ENCODE measurements at places on chromosomes 12 and 14. TPM values are rescaled to one million over a fixed set of nuclear protein-coding genes. Genes with fewer than 3 reads are reported as not detected.
A peak's percentile ranks its signal among the peaks of the same experiment; 100 is the strongest.

- DNase-seq = no peak
- no peaks in the 10 kb centered on the region for H3K27me3 ChIP-seq
- peaks cover 9% of the 10 kb centered on the region for H3K4me1 ChIP-seq
- no peak overlapping the region for H3K4me3 ChIP-seq
- no peak overlapping the region for H3K27ac ChIP-seq
Measured at GRCh38 chr12:39329876-39330275, 113.0 kb downstream of the KIF21A start.

- no peak overlapping the region for H3K4me3 ChIP-seq
- H3K27ac ChIP-seq = no peak overlapping the region
- H3K4me1 ChIP-seq = no peaks in the 10 kb centered on the region
- no peaks in the 10 kb centered on the region for H3K36me3 ChIP-seq
- H3K27me3 ChIP-seq = no peaks in the 10 kb centered on the region
- no peak for DNase-seq
Measured at GRCh38 chr12:102682366-102683289, 202.3 kb upstream of the IGF1 start.

DNA sequence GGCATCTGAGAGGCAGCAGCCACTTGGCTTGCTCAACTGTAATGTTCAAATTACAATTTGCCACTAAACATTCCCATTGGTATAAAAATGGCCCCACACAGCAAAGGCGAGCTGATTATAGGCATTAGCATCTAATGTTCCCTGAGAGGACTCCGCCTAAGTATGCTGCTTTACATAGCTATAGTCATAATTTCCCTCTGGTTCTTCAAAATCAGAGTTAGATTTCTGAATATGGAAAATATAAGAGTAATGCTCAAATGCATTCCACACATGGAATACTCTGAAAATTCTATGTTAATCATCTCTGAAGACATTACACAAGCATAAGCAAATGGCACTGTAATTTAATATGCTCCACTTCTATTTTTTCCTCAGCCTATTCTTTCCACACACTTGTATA lies 83.7 kb upstream of the BTG1 start:
- DNase-seq = no peak
- H3K27me3 ChIP-seq = no peaks in the 10 kb centered on the region
- H3K4me3 ChIP-seq = no peak overlapping the region
- no peak overlapping the region for H3K27ac ChIP-seq

DNA sequence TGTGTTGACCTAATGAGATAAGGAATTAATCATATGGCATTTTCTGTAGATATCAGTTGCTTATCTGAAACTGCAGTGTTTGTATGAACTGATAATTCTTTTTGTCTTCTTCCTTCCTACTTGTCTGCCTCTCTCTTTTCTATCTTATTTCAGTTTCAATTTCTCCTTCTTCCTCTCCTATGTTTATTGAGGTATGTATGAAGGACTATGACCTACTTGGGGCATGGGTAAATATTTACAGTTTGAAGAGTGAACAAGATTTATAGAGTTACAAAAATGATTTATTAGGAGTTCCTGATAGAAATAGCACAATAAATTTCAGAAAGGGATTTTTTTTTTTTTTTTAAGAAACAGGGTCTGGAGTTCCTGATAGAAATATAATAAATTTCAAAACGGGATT lies 88.7 kb upstream of the MUCL1 start:
- no peak overlapping the region for H3K4me3 ChIP-seq
- H3K36me3 ChIP-seq = no peaks in the 10 kb centered on the region
- no peak for DNase-seq
- H3K4me1 ChIP-seq = no peaks in the 10 kb centered on the region

DNA sequence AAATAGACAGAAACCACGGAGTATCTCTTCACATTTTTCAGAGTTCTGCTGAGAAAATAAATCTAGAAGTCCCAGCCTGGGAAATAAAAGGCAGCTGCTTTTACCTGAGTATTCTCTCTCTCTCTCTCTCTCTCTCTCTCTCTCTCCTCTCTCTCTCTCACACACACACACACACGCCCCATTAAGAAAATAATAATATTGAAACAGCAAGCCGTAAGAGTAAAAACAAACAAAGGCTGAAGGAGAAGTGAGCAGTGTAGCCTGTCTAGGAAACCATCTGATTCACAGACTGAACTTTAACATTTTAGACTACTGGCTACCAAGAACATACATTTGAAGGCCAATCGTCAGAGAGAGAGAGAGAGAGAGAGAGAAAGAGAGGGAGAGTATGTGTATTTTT lies 8.4 kb downstream of the PTHLH start:
- no peak for DNase-seq
- no peak overlapping the region for H3K4me3 ChIP-seq

- H3K36me3 ChIP-seq = no peaks in the 10 kb centered on the region
- no peak overlapping the region for H3K27ac ChIP-seq
- H3K4me3 ChIP-seq = no peak overlapping the region
- no peak for DNase-seq
Measured at GRCh38 chr14:59316151-59316830, 127.8 kb downstream of the DAAM1 start.

GRCh38 chr12:112807452-112807851 lies 15.9 kb downstream of the RPH3A start:
- H3K27me3 ChIP-seq = peaks cover 6% of the 10 kb centered on the region
- no peak overlapping the region for H3K27ac ChIP-seq
- H3K4me1 ChIP-seq = no peaks in the 10 kb centered on the region
- no peaks in the 10 kb centered on the region for H3K36me3 ChIP-seq

GRCh38 chr12:113424915-113425823 lies 3.0 kb downstream of the SDSL start:
- H3K36me3 ChIP-seq = no peaks in the 10 kb centered on the region
- H3K4me3 ChIP-seq = no peak overlapping the region
- H3K27ac ChIP-seq = no peak overlapping the region
- H3K27me3 ChIP-seq = peaks cover 4% of the 10 kb centered on the region

- no peak for DNase-seq
- no peaks in the 10 kb centered on the region for H3K4me1 ChIP-seq
- no peaks in the 10 kb centered on the region for H3K27me3 ChIP-seq
Measured at GRCh38 chr12:103986829-103987228, 21.2 kb downstream of the TDG start.

- H3K27me3 ChIP-seq = no peaks in the 10 kb centered on the region
- H3K36me3 ChIP-seq = no peaks in the 10 kb centered on the region
- no peak overlapping the region for H3K4me3 ChIP-seq
- no peak for DNase-seq
- no peak overlapping the region for H3K27ac ChIP-seq
- H3K4me1 ChIP-seq = no peaks in the 10 kb centered on the region
Measured at GRCh38 chr12:25829192-25829591, 129.3 kb upstream of the RASSF8 start.

- no peak overlapping the region for H3K4me3 ChIP-seq
- no peak overlapping the region for H3K27ac ChIP-seq
- no peaks in the 10 kb centered on the region for H3K36me3 ChIP-seq
- H3K4me1 ChIP-seq = no peaks in the 10 kb centered on the region
Measured at GRCh38 chr12:96701856-96702255, 205.2 kb upstream of the NEDD1 start.

- peaks cover 59% of the 10 kb centered on the region for H3K36me3 ChIP-seq
- DNase-seq = no peak
- no peaks in the 10 kb centered on the region for H3K27me3 ChIP-seq
Measured at GRCh38 chr14:102049258-102050025, 37.4 kb downstream of the HSP90AA1 start.

- no peak overlapping the region for H3K27ac ChIP-seq
- H3K36me3 ChIP-seq = no peaks in the 10 kb centered on the region
- H3K27me3 ChIP-seq = no peaks in the 10 kb centered on the region
Measured at GRCh38 chr12:92059960-92060359, 85.7 kb downstream of the BTG1 start.

GRCh38 chr14:101836135-101836534 lies 74.6 kb downstream of the PPP2R5C start:
- DNase-seq = no peak
- H3K4me3 ChIP-seq = no peak overlapping the region
- no peak overlapping the region for H3K27ac ChIP-seq
- no peaks in the 10 kb centered on the region for H3K27me3 ChIP-seq
- H3K36me3 ChIP-seq = peaks cover 72% of the 10 kb centered on the region

DNA sequence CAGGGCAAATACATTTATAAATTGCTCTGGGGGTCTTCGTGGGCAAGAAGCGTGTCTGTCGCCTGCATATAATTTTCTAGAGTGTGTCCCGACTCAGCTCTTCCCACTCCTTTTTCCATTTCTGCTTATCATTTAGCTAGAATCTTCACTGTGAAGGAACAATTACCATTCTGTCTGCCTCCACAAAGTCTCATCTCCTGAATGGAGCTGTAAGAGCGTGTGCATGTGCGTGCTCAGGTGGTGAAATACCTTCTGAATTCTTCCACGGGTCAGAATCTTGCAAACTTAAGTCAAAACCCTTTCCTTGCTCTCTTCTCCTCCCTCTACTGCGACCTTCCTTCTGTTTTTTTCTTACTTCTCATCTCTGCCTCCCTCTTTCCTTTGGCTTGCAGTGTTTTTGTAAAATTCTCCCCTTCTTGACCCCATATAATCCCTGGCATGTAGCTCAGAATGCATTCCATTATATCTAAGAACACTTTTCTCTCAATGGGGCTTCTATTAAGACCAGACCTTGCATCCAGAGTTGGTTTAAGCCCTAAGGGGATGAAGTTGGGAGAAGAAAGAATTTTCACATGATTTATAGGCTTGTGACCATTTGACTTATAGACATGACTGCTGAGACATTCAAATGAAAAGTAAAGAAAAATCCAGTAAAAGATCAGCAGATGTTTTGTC lies 25.0 kb upstream of the GSG1 start:
- H3K27me3 ChIP-seq = no peaks in the 10 kb centered on the region
- H3K36me3 ChIP-seq = no peaks in the 10 kb centered on the region
- DNase-seq = no peak
- H3K4me3 ChIP-seq = no peak overlapping the region
- H3K27ac ChIP-seq = no peak overlapping the region

DNA sequence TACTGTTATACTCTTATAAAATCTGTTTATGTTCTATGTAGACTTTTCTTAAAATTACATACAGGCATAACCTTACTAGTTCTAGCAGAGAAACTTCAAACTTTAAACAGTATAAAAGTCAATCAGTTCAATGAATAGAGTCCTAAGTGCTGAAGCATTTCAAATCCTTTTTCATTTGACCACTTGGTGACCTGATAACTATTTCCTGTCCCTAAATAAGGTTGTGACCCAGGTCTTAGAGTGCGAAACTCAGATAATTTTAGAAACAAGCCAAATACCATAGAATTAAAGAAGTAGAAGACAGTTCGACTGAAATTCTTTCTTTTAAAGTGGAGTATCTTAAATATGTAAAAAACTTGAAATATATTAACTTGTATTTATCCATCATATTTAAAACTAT lies 96.2 kb upstream of the ALX1 start:
- H3K4me3 ChIP-seq = no peak overlapping the region
- H3K27me3 ChIP-seq = no peaks in the 10 kb centered on the region
- DNase-seq = no peak
- H3K4me1 ChIP-seq = no peaks in the 10 kb centered on the region
- no peak overlapping the region for H3K27ac ChIP-seq

GRCh38 chr12:26520869-26521268 lies 312.1 kb downstream of the ITPR2 start:
- H3K36me3 ChIP-seq = no peaks in the 10 kb centered on the region
- no peak for DNase-seq
- no peak overlapping the region for H3K27ac ChIP-seq
- peaks cover 2% of the 10 kb centered on the region for H3K4me1 ChIP-seq
- H3K27me3 ChIP-seq = no peaks in the 10 kb centered on the region
- no peak overlapping the region for H3K4me3 ChIP-seq

DNA sequence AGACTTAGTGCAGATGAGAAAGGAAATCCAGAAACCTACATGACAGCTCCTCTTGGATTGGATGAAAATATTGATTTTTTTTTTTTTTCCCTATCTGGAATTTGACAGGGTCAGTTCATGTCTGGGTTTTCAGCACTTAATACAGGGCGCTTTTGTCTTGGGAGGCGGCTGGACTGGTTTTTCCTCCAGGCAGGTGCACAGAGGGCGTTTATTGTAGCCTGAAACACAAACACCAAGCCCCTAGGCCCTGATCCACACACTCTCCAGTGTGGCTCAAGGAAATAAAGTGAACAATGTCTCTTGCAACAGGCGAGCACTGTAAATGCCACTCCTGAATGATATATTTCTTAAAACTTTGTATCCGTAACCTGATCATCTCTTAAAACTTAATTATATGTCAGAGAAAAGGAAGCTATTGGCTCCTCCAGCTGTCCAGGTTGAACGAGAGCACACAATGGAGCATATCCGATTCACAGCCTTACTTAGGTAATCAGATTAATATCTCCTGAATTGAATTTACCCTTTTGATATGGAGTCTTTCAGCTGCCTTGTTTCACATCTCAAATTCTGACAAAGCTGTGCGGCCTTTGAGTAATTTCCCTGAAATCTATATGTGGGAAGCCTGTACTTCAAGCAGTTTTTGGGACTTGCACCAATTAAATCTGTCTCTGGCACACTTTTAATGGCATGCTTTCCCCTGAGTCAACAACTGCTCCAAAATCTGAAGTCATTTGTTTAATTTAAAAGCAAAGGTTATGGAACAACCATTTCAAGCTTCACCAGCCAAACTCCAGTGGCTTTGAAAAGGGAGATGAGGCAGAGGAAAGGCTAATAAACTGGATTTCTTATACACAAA lies 485.7 kb downstream of the ZFP36L1 start:
- no peaks in the 10 kb centered on the region for H3K36me3 ChIP-seq
- H3K4me3 ChIP-seq = no peak overlapping the region
- peaks cover 3% of the 10 kb centered on the region for H3K4me1 ChIP-seq
- H3K27ac ChIP-seq = no peak overlapping the region
- no peak for DNase-seq

- H3K36me3 ChIP-seq = no peaks in the 10 kb centered on the region
- no peak overlapping the region for H3K27ac ChIP-seq
- no peak overlapping the region for H3K4me3 ChIP-seq
- peaks cover 32% of the 10 kb centered on the region for H3K4me1 ChIP-seq
Measured at GRCh38 chr12:92506460-92506859, 196.3 kb upstream of the PLEKHG7 start.

GRCh38 chr14:61140271-61140670 lies 140.9 kb downstream of the TMEM30B start:
- no peaks in the 10 kb centered on the region for H3K36me3 ChIP-seq
- H3K27me3 ChIP-seq = no peaks in the 10 kb centered on the region
- no peak for DNase-seq
- H3K27ac ChIP-seq = no peak overlapping the region
- H3K4me1 ChIP-seq = no peaks in the 10 kb centered on the region

DNA sequence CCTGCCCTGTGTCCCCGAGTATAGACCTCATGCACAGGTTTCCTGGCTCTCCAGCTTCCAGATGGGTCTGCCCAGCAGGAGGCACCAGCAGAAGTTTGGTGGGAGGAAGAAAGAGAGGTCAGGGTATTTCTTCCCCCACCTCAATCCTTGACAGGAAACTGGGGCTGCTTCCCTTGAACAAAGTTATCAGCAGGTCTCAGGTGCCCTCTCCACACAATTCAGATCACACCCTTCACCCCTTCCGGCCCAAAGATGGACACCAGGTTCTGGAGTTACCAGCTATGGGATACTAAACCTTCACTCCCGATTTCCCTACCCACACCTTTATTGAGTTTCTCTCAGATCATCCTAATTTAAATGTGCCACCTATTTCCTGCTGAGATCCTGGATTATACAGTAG lies 1.2 kb downstream of the SART3 start:
- DNase-seq = no peak
- peaks cover 36% of the 10 kb centered on the region for H3K36me3 ChIP-seq
- peaks cover 72% of the 10 kb centered on the region for H3K4me1 ChIP-seq
- H3K27ac ChIP-seq = no peak overlapping the region
- H3K4me3 ChIP-seq = peak overlapping the region; percentile 97

The KRT3 gene
- not detected for total RNA-seq

The HPD gene
- not detected for total RNA-seq

The GPR84 gene
- 0.27 TPM for total RNA-seq

The PIANP gene
- 0.87 TPM for total RNA-seq

The NRXN3 gene
- not detected for total RNA-seq

The MAP1LC3B2 gene
- 2.1 TPM for total RNA-seq

The OTX2 gene
- total RNA-seq = not detected

The MTHFD1 gene
- total RNA-seq = 13.3 TPM

The OTOGL gene
- not detected for total RNA-seq

The RNASE1 gene
- not detected for total RNA-seq

Data from CD4-positive, alpha-beta T cell (primary cell).